Stimulated activated CD4-positive, alpha-beta T cell treated with anti-CD3 and anti-CD28 coated beads, TNF-alpha, amount 100 ng/mL, for 24 hours (primary cell): ENCODE measurements at places on chromosomes 16 and 17.

GRCh38 chr17:43341715-43342588 lies 56.8 kb upstream of the ARL4D start:
- DNase-seq: no peak

DNA sequence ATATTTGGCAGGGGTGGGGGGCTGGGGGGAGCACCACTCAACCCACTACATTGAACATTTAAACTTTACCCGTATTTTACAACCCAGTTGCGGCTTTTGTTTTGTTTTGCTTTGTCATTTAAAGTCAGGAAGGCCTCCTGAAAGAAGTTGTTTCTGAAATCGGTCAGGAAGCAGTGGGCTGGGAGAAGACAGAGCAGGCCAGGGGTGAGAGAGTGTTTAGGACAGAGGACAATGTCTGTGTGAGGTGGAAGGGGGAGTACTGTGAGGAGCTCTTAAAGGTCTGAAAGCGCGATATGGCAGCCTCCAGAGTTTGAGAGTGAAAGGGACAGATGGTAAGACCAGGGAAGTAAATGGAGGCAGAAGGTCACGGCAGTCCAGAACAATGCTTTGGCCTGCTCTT lies 6.1 kb upstream of the WFIKKN2 start:
- no peak for DNase-seq

DNA sequence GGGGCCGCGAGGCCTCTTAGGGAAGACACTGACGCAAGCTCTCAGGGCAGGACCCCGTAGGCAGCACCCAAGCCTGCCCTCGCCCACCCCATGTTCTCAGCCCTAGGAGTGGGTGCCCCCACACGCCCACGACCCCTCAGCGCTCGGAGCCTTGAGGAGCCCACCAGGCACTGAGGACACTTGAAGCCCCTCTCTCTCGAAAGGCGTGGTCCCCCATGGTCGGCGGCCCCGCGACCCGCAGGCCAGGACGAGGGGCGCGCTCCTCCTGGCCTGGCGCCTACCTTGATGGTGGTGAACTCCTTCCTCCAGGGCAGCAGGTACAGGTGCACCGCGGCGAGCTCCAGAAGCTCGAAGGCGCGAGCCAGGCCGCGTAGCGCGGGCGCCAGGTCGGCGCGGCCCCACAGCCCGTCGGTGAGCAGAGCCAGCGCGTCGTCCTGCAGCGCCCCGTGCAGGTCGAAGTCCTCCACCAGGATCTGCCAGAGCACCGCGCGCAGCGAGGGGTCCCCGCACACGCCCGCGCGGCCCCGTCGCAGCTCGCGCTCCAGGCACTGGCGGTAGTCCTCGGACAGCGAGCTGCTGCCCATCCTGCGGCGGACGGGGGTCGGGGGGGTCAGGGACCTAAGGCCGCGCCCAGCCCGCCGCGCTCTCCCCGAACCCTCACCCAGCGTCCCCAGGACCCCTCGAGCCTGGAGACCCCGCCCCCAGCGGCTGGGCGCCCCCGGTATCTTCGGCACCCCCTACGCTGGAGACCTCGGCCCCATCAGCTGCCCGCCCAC lies 668 bp downstream of the SPATA2L start:
- DNase-seq: no peak

DNA sequence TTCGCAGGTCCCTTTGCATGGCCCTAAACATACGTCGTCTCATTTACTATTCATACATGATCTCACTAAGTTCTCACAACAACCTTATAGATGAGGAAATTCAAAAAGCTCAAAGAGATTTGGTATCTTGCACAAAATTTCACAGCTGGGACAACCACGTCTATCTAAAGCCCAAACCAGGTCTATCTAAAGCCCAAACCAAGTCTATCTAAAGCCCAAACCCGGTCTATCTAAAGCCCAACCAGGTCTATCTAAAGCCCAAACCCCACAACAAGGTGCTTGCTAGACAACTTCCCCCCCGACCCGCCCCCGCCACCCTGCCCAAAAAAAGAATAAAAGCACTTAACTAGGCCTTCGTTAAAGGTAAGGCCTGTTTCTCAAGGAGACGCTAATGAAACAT lies 174.9 kb downstream of the VPS53 start:
- DNase-seq: no peak

- no peak for DNase-seq
Observed at GRCh38 chr17:66793814-66794213, 41.1 kb upstream of the CACNG5 start.
